ENCODE measurements at places on chromosomes 2 and 18.

- peak; percentile 96 for DNase-seq
Observed at GRCh38 chr2:15177103-15177502, 384.0 kb downstream of the NBAS start.

GRCh38 chr2:192551760-192552159 lies 357.0 kb upstream of the TMEFF2 start:
- no peak for DNase-seq

DNA sequence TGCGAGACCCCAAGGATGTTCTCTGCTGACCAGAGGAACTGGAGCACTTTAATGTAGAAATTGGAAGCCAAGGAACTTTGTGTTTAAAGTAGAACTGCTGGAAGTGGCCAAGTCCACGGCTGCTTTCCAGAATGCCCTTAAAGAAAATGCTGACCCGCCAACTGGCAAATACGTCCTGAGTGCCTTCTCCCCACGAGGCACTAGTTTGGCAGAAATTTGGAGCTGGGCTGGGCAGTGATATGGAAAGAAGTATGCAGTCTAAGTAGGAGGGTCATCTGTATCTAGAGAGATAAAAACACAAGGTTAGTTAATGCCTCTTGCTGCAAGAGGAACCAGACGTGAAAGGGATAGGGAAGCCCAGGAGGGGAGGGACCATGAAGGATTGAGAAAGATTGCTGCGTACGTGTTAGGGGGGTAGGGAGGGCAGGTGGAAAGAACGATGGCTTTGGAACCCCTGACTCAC lies 59.3 kb upstream of the RFX8 start:
- DNase-seq: no peak

DNA sequence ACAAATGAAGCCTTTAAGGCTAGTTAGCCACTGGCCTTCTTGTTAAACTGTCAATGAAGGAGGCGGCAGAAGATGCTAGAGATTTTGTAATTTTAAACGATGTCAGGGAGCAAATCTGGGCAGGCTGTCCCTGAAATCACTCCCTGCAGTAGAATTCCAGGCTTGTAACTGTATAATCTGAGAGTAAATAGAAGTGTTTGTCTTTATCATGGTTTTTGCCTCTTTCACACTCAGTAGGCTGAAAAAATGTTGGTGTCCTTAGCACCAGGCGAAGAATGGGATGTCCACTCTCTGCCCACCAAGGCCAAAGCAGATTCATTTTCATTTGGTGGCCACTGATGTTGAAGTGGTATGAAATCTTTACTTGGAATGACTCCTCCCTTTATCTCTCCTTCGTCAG lies 136.9 kb upstream of the THSD7B start:
- DNase-seq: no peak

- peak; percentile 14 for DNase-seq
Observed at GRCh38 chr2:152525277-152525838, 190.4 kb downstream of the FMNL2 start.

GRCh38 chr2:30492619-30493018 lies 45.6 kb downstream of the LCLAT1 start:
- DNase-seq: no peak

DNA sequence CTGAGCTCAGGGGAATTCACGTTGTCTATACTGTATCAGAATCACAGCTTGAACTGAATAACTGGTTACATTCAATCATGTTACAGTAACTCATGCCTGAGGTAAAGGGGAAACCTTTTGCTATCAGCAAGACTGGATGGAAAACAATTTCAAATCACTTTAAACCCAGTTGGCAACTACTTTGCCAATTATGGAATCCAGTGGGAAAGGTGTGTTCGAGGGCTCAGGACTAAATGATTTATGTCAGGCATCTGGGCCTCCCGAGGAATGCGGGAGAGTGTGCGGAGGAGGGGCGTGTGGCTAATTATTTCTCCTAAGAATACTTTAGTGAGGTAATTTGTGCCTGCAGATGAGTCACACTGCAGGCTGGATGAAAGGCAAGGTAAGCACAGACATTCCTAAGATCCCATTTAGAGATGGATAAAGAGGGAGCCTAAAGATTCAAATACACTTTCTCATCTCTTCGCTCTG lies 100.1 kb downstream of the HRH4 start:
- no peak for DNase-seq

DNA sequence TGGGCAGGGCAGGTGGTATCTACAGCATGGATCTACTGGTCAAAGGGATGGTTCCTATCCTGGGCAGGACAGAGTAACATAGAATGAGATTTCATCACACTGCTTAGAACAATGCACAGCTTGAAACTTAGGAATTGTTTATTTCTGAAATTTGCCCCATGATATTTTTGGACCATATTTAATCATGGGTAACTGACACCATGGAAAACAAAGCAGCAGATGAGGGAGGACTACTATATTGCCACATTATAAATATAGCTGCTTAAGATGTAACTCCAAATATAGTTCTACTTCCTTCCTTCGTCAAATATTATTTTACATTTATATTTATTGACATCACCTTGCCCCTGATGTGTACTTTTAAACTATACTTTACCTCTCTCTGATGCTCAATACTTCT lies 254.7 kb downstream of the PTPRM start:
- DNase-seq: no peak

- DNase-seq: peak; percentile 9
Observed at GRCh38 chr2:119011162-119011909, 69.3 kb downstream of the MARCO start.

GRCh38 chr2:169108099-169108884 lies 38.9 kb downstream of the DHRS9 start:
- DNase-seq: no peak

DNA sequence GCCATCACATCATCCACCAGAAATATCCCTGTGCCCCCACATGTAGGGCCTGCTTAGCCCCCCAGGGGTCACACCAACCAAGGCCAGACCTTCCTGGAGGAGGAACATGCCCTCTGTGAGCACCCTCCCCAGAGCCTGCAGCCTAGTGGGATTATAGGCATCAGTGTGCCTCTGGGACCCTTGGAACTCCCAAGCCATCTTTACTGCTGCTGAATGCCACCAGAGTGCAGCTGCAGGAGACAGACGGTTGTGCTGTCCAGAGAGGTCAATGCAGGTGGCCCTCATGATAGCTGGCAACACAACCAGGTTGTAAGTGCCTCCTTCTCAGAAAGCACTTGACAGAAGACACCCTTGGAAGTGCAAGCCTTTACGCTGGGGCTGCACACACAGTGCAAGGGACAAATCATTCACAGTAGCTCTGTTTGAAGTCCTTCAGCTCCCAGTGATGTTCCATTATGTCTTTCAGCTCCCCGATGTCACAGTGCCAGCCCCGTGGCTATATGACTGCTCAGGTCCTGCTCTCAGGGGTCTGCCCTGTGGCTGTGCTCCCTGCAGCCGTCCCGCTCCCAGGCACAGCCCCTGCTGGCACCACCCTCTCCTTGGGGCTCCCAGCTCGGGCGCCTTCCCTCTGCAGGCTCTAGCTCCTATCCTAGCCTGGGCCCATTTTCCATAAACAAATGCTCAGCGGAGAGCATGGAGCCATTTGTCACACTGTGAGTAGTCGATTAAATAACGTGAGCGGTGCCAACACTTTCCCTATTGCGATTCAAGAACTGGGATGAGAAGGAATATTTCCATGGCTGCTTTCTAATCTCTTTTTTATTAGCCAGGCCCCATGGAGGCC lies 65.1 kb downstream of the EDAR start:
- DNase-seq: no peak

DNA sequence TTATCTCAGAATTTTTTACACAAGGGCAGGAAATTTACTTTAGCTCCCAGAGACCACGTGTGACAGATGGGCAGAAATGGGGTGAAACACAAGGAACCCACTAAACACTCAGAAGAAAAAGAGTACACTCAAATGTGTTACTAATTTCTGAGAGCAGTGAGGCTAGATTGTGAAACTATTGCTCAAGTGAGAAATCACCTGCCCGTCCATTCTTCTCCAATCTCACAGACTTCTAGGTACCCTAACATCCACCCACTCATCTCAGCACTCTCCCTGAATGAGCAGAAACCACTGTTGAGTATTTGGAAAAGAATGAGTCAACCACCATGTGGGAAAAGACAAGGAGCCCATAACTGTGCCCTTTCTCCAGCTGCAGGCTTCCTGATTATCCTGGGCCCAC lies 293.0 kb upstream of the CDH2 start:
- no peak for DNase-seq

DNA sequence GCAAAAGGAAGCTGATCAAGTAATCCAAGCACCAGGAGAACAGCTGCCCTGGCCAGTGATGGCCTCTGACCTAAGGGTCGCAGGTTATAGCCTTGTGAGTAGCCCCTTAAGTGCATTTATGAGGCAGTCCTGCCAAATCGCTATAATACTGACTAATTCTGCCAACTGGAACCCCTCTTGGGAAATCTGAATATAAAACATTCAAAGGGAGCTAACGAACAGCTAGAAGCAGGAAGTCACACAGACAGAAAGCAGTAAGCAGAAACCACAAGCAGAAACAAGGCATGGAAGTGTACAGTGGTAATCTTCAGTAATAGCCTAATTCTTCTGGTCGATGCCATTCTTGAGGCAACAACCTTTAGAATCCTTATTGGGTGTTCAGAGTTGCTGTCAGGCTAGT lies 521.3 kb downstream of the METTL4 start:
- DNase-seq: no peak

DNA sequence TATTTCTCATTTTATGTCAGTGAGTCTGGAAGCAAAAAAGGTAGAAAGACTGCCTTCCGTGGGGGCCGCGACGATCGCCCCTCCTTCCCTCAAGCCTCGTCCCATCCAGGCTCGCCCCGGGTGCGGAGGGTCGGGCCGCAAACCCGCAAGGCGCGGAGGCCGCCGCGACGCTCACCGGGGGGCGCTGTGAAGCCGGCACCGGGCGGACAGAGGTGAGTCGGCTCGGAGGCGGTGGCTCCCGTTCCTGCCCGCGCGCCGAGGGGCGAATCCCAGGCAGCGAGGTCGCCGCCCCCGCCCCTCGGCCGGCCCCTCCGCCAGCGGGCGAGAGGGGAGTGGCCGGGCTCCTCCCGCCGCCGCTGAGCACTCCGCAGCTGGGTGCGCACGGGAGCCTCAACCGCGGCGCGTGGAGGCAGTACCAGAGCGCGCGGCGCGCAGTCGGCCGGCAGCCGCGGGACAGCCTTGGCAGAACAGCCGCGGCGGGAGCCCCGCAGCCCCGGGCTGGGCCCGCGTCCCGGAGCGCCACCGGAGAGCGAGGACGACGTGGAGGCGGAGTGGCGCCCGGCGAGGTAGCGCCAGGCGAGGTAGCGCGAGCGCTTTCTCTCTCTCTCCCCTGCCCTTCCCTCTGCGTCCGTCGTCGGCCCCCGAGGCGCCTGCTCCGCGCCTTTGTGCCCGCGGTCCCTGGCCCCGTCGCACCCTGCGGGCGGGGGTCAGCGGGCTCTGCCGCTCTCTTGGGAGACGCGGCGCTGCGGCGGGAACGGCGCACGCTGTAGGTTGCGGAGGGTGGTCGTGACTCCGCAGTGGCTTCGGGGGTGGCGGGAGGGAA lies at the start of gene MYO1B:
MYO1B (plus strand) TSS at position 359 of the 823 bp plus-strand sequence. CDS start 31,492 bp downstream, outside the sequence.
- peak; percentile 64 for DNase-seq

- no peak for DNase-seq
Observed at GRCh38 chr2:177153805-177154204, 58.8 kb upstream of the HNRNPA3 start.

DNA sequence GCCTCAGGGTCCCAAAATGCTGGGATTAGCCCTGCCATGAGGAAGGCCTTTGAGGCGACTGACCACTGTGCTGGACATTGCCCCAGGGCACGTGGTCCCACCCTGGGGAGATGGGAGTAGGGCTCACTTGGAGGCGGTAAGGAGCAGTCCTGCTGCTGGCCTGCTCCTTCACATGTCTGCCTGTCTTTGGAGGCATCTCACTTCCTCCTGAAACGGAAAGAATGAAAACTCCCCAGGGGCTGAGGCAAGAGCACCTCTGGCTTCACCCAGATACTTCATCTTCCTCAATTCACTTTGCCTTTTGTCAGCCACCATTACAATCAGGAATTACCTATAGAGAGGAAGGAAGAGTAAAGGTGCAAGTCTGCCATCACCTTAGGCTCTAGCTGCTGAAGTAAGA lies 59.9 kb upstream of the GATA6 start:
- no peak for DNase-seq
